ENCODE measurements at places on chromosomes 4 and X.

DNA sequence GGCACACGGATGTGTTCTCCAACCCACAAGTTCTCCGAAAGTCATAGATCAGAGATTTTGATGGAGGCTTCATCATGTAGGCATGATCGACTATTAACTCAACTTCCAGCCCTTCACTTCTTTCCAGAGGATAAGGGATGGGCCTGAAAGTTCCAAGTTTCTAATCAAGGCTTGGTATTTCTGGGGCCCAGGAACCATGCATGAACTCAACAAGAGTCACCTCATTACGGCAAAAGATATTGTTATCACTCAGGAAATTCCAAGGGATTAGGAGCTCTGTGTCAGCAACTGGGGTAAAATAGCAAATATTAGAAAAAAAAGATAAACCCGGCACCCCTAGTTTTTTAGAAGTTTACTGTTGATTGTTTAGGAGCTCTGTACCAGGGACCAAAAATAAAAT lies 240.1 kb upstream of the PPP1R2C start:
- no peak for DNase-seq

- no peak for DNase-seq
Observed at GRCh38 chr4:56195025-56195424, 192.3 kb downstream of the AASDH start.

DNA sequence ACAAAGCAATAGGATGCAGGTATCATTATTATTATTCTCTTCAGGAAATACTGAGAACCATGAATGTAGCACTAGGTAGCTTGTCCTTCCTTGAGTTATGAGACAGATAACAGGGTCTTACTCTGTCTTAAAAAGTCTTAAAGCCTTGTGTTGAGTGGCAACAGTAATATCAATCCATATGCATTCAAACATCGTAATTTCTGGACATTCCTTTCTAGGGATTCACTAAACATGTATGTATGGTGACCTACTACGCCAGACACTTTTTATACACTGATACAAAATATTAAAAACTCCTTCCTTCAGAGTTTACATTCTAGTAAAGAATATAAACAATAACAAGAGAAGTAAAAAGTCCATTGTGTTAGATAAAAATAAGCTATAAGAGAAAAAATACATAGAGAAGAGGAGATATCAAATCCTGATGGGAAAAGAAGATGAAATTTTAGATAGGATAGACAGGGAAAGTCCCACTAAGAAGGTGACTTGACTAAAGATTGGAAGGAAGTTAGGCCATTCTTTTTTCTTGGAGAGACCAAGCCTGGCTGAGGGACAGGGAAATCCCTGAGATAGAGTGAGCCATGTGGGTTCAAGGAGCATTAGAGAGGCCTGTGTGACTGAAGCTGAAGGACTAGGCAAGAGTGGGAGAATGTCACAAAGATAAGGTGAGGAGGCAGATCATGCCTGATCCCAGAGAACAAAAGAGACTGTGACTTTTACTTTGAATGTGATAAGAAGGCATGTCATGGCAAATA lies 5.0 kb upstream of the DDX60L start:
- no peak for DNase-seq

- DNase-seq, result no peak
Observed at GRCh38 chr4:55820279-55820678, 689 bp downstream of the EXOC1L start.

DNA sequence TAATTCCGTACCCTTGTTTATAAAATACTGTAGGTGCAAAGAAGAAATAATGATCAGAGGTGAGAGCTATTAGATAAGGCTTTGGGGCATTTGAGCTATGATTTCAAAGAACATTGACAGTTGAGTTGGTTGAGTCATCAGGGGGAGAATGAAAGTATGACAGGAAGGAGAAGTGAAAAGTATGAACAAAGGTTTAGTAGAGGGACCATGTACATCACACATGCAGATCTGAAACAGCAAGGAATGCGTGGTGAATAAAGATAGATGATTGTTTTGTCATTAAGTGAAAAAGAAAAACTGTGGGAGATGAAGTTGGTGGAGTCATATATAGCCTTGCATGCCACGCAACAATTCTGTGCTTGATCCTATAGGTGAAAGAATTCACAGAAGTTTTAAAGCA lies 163.1 kb downstream of the ARAP2 start:
- no peak for DNase-seq

- no peak for DNase-seq
Observed at GRCh38 chr4:80007745-80008149, 65.3 kb downstream of the ANTXR2 start.

DNA sequence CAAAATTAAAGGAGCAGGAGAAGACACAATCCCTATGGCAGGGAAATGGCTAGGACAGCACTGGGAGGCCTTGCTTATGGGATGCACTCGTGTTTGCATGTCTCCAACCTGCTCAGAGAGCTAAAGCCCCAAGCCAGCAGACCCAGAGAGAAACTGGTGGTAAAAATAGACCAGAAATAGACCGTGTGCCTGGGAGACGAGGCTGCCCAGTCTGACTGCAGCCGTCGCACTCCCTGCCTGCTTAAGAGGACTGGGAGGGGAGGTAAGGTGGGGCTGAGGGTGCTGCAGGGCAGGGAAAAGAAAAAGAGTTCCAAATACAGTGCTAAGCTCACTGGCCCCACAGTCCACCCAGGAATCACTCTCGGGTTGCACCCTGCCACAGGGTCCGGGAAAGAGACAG lies 633.5 kb downstream of the BCOR start:
- DNase-seq, result no peak

DNA sequence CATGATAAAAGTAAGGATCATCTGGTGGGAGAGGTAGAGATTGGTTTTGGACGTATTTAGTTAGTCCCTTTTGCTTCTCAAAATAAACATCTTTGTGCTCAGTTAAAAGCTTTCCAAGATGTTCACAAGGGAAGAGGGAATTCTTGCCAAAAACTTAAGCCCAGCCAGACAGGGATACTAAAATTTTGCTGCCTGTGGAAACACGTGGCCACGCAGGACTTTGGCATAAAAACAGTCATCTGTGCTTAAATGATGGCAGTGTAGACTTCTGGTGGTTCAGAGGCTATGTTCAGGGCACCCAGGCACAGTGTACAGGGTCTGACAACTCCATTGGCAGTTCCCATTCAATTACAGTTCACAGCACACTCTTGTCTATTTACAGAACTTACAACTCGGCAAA lies 93.2 kb upstream of the JADE1 start:
- peak; percentile 71 for DNase-seq

DNA sequence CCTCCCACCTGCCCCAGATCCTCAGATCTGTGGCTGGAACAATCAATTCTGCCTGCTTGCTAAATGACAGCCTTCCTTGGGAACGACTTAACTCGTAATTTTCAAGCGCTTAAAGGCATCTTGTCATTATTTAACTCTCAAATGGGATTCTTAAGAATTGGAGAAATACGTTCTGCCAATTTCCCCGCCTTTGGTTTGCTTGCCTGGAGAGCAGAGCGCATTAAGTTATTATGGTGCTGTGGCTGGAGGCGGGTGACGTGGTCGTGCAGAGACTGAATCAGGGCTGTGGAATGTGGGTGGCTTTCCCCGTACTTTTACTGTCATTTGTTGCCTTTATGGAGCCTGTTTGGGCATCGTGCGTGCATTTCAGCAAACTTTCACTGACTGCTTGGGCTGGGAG lies 78.9 kb upstream of the PSAPL1 start:
- DNase-seq, result peak; percentile 54

- no peak for DNase-seq
Observed at GRCh38 chrX:78314561-78314960, 12.8 kb downstream of the CYSLTR1 start.

- DNase-seq, result no peak
Observed at GRCh38 chr4:72909461-72909860, 160.1 kb downstream of the COX18 start.

DNA sequence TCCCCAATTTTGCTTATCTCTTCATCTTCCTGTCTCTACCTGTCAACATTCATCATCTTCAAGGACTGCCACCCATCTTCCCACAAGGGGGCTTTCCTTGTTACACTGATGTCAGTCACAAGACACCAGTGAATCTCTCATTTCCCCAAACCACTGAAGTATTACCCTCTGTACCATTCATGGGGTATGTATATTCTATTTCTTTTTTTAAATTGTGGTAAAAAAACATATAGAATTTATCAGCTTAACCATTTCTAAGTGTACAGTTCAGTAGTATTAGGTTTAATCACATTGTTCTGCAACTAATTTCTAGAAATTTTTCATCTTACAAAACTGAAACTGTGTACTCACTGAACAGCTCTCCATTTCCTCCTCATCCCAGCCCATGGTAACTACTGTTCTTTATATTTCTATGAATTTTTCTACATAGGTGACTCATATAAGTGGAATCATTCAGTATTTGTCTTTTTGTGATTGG lies 98.6 kb downstream of the LARP7 start:
- DNase-seq, result no peak

- DNase-seq, result peak; percentile 31
Observed at GRCh38 chr4:145773581-145774234, 93.8 kb downstream of the C4orf51 start.

DNA sequence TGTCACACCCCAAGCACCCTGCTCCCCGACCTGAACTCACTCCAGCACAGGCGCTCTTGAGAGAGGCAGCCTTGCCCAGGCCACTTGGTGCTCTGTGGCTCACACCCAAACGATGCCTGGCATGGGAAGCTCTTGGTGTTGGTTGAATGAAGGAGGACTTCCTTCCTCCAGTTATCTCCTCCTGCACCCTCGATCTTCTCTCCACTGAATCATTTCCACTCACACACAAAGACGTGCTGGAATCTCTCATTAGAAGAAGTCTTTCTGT lies 90.5 kb upstream of the TRIM2 start:
- DNase-seq, result no peak

DNA sequence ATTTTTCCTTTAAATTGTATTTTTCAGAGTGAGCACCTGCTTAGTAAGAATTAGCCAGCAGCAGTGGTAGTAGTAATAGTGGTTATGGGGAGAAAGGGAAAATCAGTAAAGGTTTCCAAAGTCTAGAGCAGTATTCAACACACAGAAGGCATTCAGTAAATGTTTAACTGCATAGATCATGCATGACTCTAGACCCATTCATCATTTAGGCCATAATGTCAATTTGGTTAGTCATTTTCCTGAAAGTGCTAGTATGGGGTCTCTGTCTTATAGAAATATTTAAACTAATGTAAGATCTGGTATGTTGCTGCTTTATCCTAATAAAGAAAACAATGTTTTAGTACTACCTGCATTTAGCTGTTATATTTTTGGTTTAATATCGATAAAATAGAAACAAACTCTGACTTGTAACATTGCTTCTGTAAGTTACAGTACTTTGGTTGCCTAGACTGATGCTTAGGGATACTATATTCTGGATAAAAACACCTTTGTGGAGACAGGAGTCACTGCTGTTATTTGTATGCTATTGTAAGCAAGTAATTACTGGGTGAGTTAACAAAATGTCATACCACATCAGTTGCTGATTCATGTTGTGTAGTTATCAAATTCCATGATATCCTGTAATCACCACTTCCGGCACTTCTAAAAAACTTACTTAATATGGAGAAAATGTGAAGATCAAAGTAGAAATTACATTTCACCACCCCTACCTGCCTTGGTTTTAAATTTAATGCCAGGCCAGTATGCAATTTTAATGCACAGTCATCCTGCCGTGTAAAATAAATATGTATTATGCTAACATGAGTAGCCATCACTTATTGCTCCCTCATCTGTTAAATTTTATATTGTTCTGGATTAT lies 115.8 kb upstream of the BMPR1B start:
- no peak for DNase-seq

DNA sequence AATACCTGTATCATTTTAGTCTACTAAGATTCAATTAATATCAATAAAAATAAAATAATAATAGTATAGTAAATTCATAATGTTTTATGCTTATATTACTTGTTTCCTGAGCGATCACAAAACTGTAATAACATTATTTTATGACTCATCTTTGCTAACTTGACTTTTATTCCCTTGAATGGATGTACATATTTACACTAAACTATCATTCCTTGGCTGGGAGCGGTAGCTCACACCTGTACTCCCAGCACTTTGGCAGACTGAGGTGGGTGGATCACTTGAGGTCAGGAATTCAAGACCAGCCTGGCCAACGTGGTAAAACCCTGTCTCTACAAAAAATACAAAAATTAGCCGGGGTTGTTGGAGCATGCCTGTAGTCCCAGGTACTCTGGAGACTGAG lies 104.0 kb upstream of the SLC34A2 start:
- DNase-seq, result no peak

GRCh38 chrX:71859637-71860036 lies 51.0 kb upstream of the NHSL2 start:
- DNase-seq, result peak; percentile 58

DNA sequence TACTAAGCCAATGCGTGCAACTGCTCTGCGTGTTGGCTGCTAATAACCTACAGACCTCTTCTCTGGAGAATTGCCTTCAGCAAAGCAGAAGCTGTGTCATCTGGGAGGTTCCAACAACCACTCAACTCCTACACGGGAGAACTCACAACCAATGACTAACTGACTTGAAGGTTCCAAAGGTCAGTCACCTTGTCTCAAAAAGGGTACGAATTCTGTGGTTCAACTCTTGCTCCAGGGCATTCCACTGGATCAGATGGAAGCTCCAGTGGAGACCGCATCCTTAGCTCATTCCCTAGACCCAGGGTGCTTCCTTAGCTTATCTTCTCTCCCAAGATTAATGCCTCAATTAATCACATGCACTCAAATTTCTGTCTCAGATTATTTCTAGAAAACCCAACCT lies 222.7 kb downstream of the CHIC2 start:
- no peak for DNase-seq

GRCh38 chr4:25788703-25789238 lies 74.0 kb downstream of the SEL1L3 start:
- DNase-seq, result no peak

- DNase-seq, result no peak
Observed at GRCh38 chr4:186545436-186545835, 9.9 kb downstream of the MTNR1A start.

- DNase-seq, result no peak
Observed at GRCh38 chr4:152258391-152258790, 277.5 kb downstream of the FBXW7 start.

DNA sequence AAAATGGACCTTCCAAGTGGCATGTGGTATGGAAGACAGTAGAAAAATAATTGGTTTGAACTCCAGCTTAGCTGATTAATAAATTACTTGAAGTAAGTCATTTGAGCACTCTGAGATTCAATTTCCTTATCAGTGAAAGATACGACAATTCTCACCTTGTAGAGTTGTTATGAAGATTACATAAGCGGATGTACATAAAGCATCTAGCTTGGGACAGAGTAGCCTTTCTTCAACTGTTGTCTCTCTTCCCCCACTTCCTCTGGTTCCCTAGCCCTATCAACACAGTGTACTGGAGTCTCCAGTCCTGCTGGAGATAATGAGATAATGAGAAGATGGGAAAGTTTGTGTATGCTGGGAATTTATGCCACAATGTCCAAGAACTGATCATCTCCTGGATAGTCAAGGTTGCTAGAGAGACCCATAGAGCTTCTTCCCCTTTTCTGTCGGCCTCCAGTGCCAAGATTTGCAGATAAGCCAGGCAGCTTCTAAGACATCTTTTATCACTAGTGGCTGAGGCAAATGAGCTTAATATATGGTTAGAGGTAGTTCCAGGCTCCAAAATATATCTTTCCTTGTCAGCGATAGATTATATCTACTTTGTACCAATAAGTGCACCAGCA lies 33.9 kb downstream of the VSIG4 start:
- DNase-seq, result no peak

Measured in tongue (tissue), 3 donors.